ENCODE measurements at places on chromosomes 16 and 17. TPM values are rescaled to one million over a fixed set of nuclear protein-coding genes. Genes with fewer than 3 reads are reported as not detected.

DNA sequence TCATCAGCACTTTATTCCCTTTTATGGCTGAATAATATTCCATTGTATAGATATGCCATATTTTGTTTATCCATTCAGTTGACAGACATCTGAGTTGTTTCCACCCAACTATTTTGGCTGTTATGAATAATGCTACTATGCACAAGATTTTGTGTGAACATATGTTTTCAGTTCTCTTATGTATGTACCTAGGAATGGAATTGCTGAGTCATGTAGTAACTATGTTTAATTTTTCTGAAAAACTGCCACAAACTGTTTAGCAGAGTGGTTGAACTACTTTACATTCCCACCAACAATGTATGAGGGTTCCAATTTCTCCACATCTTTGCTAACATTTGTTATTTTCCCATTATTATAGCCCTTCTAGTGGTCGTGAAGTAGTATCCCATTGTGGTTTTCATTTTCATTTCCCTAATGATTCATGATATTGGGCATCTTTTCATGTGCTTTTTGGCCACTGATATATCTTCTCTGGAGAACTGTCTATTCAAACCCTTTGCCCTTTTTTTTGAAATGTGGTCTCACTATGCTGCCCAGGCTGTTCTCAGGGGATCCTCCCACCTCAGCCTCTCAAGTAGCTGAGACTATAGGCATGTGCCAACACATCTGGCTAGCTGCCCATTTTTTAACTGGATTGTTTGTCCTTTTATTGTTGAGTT lies 26.3 kb downstream of the SMURF2 start:
- DNase-seq, result peak; percentile 45

- peak; percentile 97 for DNase-seq
Observed at GRCh38 chr16:3022208-3022683, 1.5 kb downstream of the HCFC1R1 start.

Gene ZNF385C
- 1.3 TPM for total RNA-seq

- DNase-seq, result peak; percentile 49
Observed at GRCh38 chr17:70622368-70623260, 453.3 kb downstream of the KCNJ2 start.

- DNase-seq, result no peak
Observed at GRCh38 chr17:74746376-74746775, 2.1 kb upstream of the NHERF1 start.

DNA sequence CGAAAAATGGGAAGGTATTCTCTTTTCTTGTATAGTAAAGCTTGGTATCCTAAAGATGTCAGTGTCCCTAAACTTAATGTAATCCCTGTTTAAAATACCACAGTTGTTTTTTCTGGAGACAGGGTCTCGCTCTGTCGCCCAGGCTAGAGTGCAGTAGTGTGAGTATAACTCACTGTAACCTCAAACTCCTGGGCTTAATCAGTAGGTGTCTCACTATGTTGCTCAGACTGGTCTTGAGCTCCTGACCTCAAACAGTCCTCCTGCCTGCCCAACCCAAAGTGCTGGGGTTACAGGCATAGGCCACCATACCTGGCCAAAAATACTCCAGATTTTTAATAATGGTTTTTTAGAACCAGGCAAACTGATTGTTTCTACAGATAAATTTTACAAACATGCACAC lies 8.2 kb downstream of the DCAF7 start:
- DNase-seq, result no peak

- peak; percentile 28 for DNase-seq
Observed at GRCh38 chr16:28930652-28931051, 1.1 kb upstream of the CD19 start.

GRCh38 chr17:44024271-44024663 lies 9.5 kb upstream of the TMEM101 start:
- no peak for DNase-seq

GRCh38 chr17:50129353-50129727 lies 620 bp downstream of the SAMD14 start:
- no peak for DNase-seq

GRCh38 chr17:42056635-42057034 lies 6.2 kb upstream of the C17orf113 start:
- peak; percentile 26 for DNase-seq

All from activated CD8-positive, alpha-beta T cell treated with anti-CD3 and anti-CD28 coated beads for 36 hours (primary cell).